ENCODE measurements at places on chromosomes 1 and 21.

DNA sequence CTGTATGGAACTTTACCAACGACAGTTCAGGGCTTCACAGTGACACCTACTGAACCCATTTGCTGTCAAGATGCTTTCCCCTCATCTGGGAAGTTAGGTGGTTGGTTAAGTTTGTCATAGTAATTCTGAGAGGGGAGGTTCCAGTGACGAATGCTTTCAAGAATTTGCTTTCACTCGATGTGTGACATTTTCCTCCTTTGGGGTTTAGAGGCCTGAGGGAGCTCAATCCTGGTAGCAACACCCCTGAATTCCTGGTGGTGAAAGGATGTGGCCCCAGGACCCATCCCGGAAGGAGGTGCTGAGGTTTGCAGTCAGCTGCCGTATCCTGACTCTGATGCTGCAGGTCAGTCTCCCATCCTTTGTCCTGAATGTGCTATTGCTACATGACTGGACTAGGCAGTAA is 2.8 kb downstream of the PIGV start:
- no peak for DNase-seq

DNA sequence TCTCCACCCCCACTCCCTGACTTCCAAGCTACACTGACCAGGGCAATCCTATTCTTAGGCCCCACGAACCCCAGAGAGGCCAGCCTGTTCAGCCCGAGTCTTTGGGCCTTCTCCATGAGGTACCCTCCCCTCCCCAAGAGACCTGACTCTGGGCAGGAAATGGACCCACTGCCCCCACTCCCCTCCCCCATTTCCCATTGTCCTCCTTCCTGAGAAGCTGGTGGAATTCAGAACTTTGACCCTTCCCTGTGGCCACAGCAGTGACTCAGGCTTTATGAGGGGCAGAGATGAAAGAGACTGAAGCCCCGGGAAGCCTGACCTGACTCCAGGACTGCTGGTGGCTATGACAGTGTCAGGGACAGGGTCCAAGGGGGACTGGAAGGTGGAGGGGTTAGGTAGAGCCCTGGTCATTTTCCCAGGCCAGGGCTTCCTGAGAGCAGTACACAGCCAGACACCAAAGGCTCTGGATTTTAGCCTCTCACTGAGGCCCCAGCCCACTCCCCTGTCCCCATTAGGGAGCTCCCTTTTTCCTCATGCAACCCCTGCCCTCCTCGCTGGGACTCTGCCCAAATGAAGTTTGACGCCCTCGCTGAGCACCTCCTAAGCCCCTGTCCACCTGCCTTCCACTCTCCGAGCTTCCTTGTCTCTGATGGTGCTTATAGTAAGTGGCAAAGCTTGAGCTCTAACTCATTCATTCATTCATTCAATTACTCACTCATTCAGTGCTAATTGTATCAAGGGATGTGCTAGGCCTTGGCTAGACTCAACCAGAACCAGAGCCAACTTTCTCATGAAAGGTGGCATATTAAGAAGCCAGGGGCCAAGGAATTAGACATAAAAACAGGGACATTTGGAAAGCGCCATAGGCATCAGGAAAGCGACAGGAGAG is 3.0 kb downstream of the CRYBG2 start:
- DNase-seq = no peak

- DNase-seq = no peak
Measured at GRCh38 chr1:61294930-61295329, 212.6 kb downstream of the NFIA start.

DNA sequence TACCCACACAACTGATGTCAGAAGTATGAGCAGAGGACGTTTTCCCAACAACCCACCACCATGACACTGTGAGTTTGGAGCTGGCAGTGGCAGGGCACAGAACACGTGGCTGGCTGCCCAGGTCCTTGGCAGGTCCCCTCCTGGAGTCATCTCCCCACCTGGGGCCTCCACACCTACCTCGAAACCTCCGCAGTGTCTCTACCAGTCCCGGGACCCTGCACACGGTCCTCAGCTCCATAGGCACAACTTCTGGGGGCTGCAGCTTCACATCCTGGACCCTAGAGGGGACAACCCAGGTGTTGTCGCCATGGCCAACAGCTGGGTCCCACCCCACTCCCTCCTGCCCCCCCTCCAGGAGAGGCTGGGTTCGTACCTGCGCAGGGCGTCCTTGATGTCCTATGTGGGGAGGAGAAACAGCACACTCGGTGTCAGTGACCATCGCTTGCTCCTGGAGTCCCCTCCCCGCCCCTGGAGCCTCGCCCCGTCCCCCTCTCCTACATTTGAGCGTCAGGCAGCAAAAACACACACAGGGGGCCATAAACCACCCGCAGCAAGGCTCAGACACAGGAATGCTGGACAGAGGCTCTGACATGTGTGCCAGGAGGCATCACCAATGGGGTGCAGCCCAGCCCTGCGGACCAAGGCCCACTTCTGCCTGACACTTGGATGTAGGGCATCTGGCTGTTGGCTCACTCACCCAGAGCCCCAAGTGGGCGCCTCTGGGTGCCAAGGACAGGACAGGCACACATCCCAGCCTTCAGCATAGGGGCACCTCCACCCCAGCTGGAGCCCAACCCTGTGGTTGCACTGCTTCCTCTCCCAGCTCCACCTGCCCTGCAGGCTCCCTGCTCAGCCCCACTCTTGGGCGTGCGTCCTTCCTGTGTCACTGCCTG is 9.6 kb downstream of the TRIM11 start:
- DNase-seq = no peak

DNA sequence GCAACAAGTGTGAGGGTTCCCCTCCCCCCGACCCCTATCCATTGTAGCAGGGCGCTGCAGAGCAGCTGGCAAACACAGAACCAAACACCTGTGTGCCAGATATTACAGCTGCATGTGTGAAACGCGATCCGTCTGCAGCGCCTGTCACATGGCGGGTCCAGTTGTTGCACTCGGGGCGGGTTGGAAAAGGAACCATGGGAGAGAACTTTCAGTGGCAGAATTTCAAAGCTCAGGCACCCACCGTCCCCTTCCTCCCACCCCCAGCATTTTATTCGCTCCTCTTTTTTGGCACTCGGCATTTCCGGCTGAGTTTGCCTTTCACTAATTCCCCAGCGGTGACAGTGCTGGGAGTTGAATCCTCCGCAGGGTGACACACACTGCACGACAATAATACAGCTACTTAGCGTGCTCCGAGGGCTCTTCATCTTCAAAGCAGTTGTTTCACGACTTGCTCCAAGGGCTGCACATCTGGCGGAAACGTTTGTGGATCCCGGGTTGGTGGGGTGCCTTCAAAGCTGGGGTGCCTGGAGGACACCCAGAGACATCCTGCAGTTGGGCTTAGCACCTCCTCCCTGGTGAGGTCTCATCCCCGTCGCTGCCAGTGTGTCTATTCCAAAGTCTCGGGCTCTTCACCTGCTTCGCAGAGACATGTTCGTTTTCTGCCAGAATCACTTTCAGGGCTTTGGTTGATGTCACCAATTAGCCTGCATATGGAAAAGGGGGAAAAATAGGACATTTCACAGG is 180.7 kb downstream of the ZBTB18 start:
- no peak for DNase-seq

- DNase-seq = no peak
Measured at GRCh38 chr1:117783606-117784396, 145.6 kb downstream of the GDAP2 start.

GRCh38 chr1:184486761-184487445 is 100.1 kb downstream of the C1orf21 start:
- no peak for DNase-seq

GRCh38 chr1:44515416-44515815 is 110.4 kb downstream of the RNF220 start:
- DNase-seq = no peak

GRCh38 chr1:152519851-152520250 is 5.6 kb downstream of the CRCT1 start:
- no peak for DNase-seq

DNA sequence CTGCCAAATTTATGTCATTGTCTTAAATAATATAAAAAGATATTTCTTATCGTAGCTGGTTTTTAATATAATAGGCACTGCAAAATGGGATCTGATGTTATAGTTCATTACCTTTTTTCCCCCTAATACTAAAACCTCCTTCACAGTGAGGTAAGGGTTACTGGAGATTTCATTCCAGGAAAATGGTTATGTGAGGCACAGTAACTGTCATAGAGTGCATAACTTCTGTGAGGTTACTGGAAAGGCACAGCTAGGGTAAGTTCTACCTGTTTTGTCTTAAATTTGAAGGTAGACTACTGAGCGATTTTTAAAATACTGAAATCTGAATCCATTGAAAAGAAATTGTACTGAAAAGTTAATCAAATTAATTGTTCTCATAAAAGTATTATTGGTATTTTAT is 13.0 kb downstream of the ADGRL2 start:
- no peak for DNase-seq

GRCh38 chr1:205840146-205840923 is 9.6 kb downstream of the PM20D1 start:
- no peak for DNase-seq

- DNase-seq = peak; percentile 77
Measured at GRCh38 chr1:17494114-17494729, 45.3 kb upstream of the ARHGEF10L start.

DNA sequence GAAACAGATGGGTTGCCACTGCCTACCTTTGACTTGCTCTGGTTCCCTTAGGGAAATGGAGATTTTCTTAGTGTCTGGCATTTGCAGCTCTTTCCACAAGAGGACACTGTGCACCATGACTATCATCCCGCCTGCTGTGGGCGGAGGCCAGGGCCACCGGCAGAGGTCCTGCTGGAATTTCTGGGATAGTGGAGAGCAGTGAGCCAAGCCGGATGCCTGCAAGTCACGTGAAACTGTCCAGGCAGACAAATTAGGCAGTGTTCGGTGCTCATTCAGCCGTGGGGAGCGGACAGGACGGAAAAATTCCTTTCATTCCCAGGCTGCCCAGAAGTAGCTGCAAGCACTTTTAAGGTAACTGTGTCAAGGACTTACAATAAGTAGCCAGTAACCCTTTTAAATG is 43.4 kb downstream of the IGSF5 start:
- no peak for DNase-seq

- DNase-seq = no peak
Measured at GRCh38 chr1:2575801-2576663, 10.5 kb upstream of the PRXL2B start.

DNA sequence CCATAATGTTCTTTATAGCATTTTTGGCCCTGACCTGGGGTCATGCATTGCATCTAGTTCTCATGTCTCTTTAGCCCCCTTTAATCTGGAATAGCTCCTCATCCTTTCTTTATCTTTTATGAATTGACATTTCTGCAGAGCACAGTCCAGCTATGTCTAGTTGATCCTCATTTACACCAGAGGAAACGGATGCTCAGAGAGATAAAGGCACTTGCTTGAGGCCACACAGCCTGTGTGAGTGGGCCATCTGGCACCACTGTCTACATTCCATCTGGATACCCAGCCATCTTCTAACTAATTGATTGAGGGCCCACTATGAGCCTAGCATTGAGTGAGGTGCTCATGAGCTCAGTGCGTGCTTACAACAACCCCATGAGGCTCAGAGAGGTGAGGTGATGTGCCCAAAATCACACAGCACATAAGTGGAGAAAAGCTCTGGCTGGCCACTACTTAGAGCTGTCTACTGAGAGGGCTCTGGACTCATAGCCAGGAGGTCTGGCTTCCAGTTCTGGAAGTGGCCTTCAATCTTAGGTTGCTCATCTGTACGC is 3.5 kb downstream of the HPCA start:
- DNase-seq = no peak

DNA sequence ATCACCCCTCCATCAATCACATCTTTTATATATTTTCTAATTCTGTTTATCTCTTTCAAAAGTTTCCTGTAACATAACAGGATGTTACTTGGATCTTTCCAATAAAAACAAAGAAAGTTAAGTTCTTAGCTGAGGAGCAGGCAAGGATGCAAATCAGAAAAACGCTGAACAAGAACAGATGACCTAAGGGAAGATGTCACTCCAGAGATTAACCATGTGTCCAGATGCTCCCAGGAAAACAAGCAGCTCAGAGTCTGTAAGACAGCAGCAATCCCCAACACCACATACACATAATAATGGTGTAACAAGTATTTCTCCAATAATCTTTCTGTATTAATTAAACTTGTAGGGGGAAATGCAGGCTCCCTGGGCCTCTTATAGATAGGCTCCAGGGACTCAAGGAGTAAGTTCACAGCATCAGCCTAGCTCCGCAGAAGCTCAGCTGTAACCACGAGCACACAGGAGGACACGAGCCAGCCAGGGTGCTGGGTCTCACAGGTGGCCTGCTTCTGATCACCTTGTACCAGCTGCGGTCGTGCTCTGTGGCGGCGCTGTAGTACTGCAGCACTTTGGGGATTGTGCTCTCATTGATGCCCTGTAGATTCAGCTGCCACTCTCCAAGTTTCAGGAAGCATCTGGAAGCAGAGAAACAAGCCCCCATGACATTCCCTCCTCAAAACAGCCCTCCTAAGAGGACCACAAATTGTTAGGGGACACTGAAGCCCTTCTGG is 33.1 kb upstream of the EXOSC10 start:
- DNase-seq = no peak

DNA sequence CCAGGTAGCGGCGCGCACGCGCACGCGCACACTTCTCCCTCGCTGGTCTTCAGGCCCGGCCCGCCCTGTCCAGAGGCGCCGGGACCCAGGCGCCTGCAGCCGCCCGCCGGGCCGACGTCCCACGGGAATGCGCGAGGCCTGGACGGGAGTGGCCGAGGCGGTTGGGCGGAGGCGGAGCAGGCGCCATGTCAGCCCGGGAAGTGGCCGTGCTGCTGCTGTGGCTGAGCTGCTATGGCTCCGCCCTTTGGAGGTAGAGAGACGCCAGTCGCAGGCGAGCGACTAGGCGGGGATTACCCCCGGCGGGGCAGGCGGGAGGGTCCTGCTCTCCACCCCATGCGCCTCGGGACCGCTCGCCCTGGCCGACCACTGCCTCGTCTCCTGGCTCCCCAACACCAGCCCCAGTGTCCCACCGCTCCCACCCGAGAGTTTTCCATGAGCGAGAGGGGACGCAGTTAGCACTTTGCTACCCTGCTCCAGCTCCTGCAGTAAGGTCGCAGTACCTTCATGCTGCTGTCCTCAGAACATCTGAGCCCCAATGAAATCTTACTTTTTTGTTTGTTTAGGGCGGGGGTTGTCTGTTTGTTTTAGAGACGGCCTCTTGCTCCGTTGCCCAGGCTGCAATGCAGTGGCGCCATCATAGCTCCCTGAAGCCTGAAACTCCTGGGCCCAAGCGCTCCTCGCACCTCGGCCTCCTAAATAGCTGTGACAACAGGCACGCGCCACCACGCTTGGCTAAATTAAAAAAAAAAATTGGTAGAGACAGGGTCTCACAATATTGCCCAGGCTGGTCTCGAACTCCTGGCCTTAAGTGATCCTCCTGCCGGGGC is at the start of gene CATSPERE:
Gene CATSPERE, plus strand, starts transcription at position 29 of the 827 bp plus-strand sequence. Its CDS starts 157 bp downstream, at position 186.
- DNase-seq = peak; percentile 63

DNA sequence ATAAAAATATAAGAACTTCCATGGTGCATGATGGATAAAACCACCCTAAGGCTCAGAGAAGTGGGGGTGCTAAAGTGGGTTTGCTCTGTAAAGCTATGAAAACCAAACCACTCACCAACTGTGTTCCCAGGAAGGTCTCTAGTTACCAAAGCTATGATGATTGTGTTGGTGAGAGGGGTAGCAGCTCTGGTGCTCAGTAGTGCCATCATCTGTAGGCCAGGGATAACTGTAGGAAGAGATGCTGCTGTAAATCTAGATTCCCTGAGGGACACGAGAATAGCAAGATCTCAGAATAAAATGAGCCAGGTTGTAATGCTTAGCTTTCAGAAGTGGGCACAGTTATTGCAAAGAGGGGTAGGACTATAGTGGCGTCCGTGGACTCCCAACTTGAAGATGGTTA is 124.5 kb downstream of the GREM2 start:
- no peak for DNase-seq
